ENCODE measurements at places on chromosomes 7 and 10. TPM values are rescaled to one million over a fixed set of nuclear protein-coding genes. Genes with fewer than 3 reads are reported as not detected.

ITPRID1 gene
- not detected for total RNA-seq

NPSR1 gene
- total RNA-seq = not detected

GRB10 gene
- 12.0 TPM for total RNA-seq

ACTL6B gene
- not detected for total RNA-seq

LIPJ gene
- total RNA-seq = 0.19 TPM

HPS1 gene
- 26.3 TPM for total RNA-seq

HECW1 gene
- not detected for total RNA-seq

TAS2R3 gene
- total RNA-seq = not detected

ATRNL1 gene
- 15.1 TPM for total RNA-seq

ADRB1 gene
- total RNA-seq = 0.27 TPM

DNA sequence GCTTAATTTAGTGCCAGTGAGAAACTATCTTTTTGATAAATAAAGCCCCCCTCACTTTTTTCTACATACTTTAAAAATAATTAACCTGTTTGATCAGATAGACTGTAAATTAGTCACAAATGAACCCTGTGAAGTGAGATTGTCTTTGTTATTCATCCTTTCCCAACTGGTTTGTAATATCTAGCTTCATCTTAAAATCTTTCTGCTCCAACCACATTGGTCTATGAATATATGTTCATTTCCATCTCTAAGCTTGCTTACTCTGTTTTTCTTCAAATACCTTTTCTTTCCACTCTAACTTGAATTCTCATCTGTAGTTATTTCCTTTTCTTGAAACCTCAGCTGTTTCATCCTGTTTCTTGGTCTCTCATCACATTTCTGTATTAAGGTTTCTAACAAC, 12.1 kb downstream of the MARCHF5 start:
- DNase-seq = no peak
- H3K4me3 ChIP-seq = no peak overlapping the region
- H3K36me3 ChIP-seq = no peaks in the 10 kb centered on the region
- no peaks in the 10 kb centered on the region for H3K4me1 ChIP-seq
- H3K27me3 ChIP-seq = no peaks in the 10 kb centered on the region

DNA sequence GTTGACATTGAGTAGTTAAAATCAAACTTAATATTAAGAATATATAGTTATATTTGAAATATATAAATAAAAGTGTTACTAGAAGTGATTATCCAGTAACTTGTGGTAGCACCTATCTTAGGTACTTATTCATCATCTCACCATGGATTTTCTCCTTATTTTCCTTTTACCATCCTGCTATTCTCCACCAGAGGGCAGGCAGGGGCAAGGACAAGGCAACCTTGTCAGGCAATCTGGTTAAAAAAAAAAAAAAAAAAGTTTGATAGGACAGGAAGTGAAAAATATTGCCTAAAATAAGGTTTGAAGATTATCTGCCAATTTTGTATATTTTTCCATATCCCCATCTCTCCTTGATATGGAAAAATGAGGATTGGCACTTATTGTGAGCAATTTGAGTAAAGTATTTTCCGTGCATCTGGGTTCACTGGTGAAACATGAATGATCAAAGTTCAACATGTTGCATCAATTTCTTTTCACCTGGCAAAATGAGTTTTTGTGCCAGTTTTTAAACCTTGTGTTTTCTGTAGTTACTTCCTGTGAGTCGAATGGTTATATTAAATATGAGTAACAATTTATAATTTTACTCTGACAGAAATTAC, 256.7 kb downstream of the AGMO start:
- H3K4me1 ChIP-seq = no peaks in the 10 kb centered on the region
- H3K27ac ChIP-seq = no peak overlapping the region
- H3K36me3 ChIP-seq = no peaks in the 10 kb centered on the region
- no peak overlapping the region for H3K4me3 ChIP-seq

GRCh38 chr10:88949912-88950837, 2.4 kb downstream of the ACTA2 start:
- no peaks in the 10 kb centered on the region for H3K36me3 ChIP-seq
- H3K27me3 ChIP-seq = no peaks in the 10 kb centered on the region
- DNase-seq = no peak
- peak overlapping the region; percentile 60 for H3K4me3 ChIP-seq

GRCh38 chr7:117025891-117026290, 72.6 kb downstream of the ST7 start:
- no peak for DNase-seq
- H3K4me3 ChIP-seq = no peak overlapping the region
- H3K27ac ChIP-seq = no peak overlapping the region
- H3K4me1 ChIP-seq = no peaks in the 10 kb centered on the region

DNA sequence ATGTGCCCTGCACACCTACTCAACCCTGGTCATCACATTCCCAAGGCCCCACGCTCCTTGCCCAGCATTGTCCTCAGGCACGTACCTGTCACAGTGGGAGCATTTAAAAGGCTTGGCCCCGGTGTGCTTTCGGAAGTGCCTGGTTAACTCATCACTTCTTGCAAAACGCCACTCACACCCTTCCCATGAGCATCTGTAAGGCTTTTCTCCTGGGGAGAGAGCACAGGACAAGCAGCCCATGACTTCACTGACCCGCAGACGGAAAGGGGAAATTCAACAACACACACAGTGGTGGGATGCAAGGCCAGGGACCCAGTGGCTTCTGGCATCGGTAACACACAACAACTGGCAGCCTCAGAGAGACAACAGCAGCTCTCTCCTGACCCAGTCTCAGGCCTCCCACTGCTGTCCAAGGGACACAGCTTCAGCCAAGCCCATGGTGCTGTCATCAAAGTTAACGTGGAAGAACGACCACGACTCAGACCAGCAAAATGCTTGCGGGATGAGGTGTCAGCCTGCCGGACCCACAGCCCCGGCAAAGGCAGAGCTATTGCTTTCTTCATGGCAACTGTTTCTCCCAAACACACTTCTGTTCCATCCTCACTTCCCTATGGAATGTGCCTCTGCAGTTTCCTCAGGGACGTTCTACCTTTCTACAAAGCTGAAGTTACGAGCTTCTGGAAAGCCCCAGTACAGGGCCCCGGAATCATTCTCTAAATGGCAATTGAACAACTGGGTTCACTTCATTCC, 4.8 kb downstream of the KLF6 start:
- peak overlapping the region; percentile 81 for H3K4me3 ChIP-seq
- peaks cover 18% of the 10 kb centered on the region for H3K36me3 ChIP-seq
- H3K27me3 ChIP-seq = no peaks in the 10 kb centered on the region
- peaks cover 70% of the 10 kb centered on the region for H3K4me1 ChIP-seq
- peak overlapping the region; percentile 99 for H3K27ac ChIP-seq
- DNase-seq = no peak

DNA sequence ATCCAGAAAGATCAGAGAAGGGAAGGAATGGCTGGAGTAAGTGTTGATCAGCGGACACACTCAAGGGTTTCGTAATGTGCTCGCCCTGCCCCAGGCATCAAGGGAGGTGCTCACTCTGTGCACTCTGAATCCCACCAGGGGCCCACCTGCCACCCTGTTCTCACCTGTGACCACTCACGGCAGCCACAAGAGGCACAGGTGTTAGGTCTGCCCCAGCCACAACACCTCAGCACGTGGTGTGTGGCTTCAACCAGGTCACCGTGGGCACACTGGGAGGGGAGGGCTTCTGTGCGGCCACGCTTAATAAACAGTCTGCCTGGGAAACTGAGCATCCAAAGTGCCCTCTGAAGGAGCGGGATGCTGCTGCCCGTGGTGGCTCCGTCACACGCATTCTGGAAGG, 49.8 kb downstream of the CUX1 start:
- DNase-seq = no peak
- peaks cover 14% of the 10 kb centered on the region for H3K4me1 ChIP-seq

DNA sequence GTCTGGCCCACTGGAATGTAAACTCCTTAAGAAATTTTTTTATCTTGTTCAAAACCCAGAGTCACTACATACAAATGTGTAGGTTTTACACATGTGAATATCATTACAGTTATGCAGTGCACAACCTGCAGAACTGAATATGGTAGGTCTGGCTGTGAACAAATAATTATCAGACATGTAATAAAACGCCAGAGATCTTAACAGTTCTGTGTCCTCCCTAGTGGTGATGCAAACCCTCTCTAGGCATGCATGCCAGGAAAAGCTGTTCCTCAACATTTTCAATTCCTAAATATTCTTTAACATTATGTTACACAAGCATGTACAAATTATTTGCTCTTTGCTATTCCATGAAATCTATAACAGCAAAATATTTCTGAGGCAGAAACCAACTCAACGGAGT, 124.6 kb downstream of the IMMP2L start:
- H3K36me3 ChIP-seq = no peaks in the 10 kb centered on the region
- no peak for DNase-seq
- no peaks in the 10 kb centered on the region for H3K4me1 ChIP-seq

- no peaks in the 10 kb centered on the region for H3K27me3 ChIP-seq
- H3K4me3 ChIP-seq = peak within 1 kb of the TSS; percentile 22
- no peak for DNase-seq
- peak within 1 kb of the TSS; percentile 55 for H3K27ac ChIP-seq
Measured at GRCh38 chr7:76509931-76510877, at the start of gene UPK3B. UPK3B (plus strand) TSS chr7:76510552; CDS start chr7:76510653, 101 bp downstream.

- no peaks in the 10 kb centered on the region for H3K27me3 ChIP-seq
- no peak for DNase-seq
Measured at GRCh38 chr7:22356701-22357310, at the start of gene RAPGEF5. RAPGEF5 (minus strand) TSS chr7:22357154; CDS start chr7:22357060, 94 bp downstream.
